ENCODE measurements at places on chromosomes 2 and 18.

DNA sequence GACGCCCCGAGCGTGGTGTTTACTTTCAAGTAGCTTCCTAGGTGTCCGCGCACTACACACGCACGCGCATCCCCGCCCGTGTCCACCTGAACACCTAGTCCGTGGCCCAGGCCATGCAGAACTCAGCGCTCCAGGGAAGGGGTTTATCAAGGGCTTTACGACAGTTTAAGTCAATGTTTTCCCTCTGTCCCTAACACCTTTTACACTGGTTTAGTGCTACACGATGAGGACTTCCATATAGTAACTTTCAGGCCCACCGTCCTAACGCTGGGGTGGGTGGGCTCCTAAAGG is 1.4 kb upstream of the BCL2 start:
- DNase-seq: no peak

DNA sequence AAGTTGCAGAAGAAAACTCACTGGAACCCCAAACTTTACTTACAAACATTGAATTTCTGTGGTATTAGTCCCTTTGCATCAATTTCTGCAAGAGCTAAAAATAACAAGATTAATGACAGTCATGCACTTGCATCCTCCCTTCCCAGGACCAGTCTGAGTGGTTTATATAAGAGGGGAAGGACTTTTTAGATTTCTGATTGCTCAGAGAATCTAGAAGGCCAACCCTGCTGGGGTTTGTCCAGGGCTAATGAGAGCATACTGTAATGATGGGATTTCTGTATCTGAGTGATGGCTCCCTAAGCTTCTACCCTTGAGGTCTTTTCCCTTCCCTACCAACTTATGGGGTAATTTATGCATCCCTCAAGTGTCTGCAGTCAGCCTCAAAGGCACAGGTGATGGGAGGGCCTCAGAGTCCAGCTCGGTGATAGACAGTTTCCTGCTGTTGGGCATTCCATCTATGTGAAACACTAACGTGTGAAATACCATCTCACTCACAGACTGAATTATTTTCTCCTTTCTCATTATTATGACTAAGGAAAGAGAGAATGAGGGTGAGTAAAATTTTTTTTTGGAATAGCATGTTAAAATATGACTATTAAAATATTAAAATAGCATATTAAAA is 556.3 kb downstream of the RIT2 start:
- no peak for DNase-seq

- peak; percentile 80 for DNase-seq
Measured at GRCh38 chr2:233867993-233868532, at the start of gene MSL3B. Gene MSL3B, minus strand, starts transcription at chr2:233868386.

DNA sequence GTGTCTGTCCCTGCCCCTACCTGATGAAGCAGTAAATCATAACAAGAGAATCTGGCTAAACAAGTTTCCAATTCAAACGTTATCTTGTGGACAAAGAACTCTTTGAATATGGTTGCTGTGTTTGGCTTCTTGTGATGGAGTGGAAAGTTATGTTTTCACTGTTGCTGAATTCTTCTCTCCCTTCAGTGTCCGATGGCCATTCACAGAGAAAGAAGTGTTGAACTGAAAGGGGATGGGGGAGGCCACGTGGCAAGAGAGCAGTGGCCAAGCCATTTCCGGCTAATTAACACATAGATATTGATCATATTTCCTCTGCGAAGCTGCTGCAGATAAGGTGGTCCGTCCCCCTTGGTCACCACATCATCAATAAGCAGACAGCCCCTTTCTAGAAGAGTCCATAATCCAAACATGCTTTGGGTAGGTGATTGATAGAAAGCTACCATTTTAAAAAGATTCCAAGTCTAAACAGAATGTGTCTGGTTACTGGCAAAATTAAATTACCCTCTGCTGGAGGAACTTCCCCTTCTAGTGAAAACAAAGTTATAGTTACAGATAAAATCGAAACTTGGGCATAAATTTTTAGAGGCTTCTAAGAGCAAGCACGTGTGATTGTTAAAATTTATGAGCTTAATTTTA is 36.9 kb upstream of the FZD7 start:
- no peak for DNase-seq

- peak; percentile 34 for DNase-seq
Measured at GRCh38 chr2:170713543-170714380, 1.4 kb upstream of the SP5 start.

DNA sequence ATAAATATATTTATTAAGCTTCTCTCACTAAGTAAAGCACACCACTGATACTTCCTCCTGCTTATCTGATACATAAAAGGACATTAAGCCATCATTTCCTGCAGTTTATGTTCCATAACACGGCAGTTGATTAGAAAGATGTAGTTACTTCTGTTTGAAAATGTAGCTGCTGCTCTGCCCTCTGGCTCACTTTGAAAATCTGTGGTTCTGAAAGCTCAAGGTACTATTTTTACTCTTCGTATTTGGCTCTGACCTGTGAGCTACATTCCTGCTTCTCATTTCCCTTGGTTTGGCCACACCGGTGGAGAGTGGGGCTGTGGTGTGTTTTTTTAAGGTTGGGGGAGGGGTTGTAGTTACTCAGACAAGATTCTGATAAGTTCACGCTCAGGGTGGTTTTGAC is 12.8 kb upstream of the TTN start:
- no peak for DNase-seq

GRCh38 chr18:13494871-13495445 is 231.4 kb downstream of the FAM210A start:
- DNase-seq: no peak

DNA sequence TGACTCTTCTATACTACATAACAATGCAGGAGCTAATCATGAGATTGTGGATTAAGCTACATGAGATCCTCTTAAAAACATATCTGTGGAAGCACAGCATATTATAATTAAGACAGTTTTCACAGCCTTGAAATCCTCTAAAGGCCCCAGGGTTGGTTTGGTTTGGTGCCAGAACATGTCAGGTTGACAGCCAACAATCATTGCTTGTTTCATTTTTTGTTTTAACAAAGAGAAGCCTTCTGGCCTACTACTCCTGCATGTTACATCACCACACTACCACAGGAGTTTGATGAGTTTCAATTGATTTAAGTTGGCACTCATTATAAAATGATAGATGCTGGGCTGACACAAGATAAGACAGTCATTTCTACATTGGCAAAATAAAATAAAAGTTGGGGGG is 255.9 kb upstream of the ERBB4 start:
- DNase-seq: peak; percentile 42

GRCh38 chr2:55459714-55460274 is 40.1 kb upstream of the CCDC88A start:
- no peak for DNase-seq

GRCh38 chr18:76494231-76495005 is 624 bp downstream of the ZNF516 start:
- DNase-seq: peak; percentile 73

DNA sequence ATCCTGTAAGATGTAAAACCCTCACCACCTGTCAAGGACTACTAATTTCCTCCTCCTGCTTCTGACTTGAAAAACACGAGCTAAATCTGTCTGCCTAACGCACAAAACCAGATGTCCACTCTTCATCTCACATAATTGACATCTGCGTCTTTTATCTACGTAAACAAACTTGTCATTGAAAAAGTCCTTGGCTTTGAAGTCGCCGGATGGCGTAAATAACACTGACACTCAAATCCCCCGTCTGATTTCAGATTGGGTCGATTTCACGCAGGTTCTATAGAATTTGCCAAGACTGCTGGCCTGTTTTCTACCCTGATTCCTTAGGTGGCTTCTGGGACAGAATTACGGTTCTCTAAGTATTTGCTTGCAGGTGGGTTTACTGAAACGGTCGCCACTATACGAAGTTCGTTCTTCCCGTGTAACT is 539 bp upstream of the MOB4 start:
- DNase-seq: no peak

DNA sequence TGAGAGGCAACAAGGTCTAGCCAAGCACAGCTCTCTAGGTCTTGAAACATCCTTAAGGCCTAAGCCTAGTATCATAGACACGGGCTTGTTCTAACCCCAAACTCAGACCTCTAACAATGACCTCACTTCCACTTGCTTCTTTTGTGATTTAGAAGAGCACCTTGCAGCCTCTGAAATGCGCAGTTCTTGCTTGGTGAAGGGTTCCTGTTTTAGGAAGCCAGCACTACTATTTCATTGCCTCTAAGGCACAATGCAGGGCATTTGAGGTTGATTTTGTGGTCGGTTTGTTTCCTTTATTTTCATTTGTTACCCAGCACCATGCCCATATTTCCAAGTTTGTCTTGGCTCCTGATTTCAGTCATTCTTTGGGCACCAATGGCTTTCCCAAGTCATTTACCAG is 117.0 kb upstream of the CYP1B1 start:
- DNase-seq: no peak

- DNase-seq: no peak
Measured at GRCh38 chr2:60356346-60356745, 197.1 kb downstream of the BCL11A start.

GRCh38 chr18:25517881-25518715 is 166.1 kb upstream of the ZNF521 start:
- DNase-seq: no peak

DNA sequence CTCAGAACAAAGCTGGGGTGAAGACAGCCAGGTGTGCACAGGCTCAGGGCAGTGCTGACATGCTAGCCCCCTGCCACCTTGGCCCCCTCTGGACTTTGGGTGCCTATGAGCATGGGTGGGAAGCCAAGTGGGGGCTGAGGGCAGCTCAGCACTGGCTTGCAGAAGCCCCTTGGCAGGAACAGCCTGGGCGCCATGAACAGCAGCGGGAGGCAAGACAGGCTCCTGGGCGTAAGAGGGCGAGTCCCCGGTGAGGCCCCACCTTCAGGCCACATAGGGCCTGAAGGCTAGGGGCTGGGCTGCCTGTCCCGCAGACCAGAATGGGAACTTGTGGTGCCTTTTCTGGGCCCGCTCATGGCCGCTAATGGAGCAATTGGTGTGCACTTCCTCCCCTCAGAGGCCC is 47.0 kb upstream of the COX7A2L start:
- no peak for DNase-seq

DNA sequence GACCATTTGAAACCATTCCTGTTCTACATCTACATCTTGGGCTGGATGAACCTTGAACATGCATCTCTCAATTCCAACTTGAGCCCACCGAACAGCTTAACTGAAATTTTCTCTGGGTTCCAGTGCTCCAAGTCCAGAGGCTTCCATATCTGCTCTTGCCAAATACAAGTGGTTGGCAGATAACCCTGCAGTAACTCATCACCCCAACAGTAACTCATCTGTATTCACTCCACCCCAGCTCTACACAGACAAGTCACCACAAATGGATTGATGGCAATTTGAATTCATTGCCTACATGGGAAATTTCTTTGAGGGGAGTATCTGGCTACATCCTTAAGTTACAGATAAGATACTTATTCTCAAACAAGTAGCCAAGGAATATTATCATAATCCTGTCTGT is 502.4 kb upstream of the TNP1 start:
- no peak for DNase-seq

GRCh38 chr2:102652126-102652525 is 32.8 kb downstream of the SLC9A2 start:
- no peak for DNase-seq

DNA sequence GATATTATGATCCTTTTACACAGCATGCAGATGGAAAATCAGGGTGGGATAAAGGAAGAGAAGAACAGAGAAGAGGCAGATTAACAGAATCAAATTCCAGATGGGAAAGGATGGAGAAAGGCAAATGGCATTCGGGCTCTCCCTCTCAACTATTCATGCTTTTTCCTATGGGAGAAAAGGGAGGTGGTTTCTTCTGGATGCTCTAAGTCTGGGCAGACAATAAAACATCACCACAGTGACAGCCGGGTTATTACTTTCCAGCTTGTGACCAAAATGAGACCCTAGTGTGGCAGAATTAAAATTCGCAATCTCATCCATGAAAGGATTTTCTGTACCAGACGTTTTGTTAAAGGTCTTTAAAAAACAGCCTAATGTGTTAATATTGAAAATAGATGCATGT is 440.7 kb downstream of the RND3 start:
- no peak for DNase-seq

DNA sequence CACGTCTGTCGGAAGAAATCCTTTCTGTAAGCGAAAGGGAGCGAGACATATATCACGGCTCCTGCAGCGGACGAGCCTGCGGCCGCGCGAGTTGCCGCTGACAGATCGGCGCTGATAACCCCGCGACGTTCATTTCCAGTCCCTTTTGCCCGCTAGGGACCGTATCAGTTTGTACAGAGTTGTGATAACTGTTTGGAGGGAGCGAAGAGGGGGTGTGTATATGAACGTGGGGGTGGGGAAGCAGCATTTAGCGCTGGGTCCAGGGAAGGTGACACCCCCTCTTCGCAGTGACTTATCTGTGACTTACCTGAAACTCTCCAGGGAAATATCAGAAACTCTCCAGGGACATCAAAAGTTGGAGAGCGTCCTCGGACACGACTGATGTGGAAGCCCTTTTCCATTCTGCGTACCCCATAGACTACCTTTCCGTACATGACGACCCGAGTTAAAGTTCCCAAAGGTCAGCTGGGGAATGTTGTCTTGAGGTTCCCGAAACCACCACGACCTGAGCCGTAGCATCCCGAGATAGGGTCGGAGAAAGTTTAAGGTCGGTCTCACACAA is 948 bp upstream of the GATA6 start:
- peak; percentile 68 for DNase-seq

- DNase-seq: no peak
Measured at GRCh38 chr2:151103551-151103950, 158.1 kb downstream of the RBM43 start.

DNA sequence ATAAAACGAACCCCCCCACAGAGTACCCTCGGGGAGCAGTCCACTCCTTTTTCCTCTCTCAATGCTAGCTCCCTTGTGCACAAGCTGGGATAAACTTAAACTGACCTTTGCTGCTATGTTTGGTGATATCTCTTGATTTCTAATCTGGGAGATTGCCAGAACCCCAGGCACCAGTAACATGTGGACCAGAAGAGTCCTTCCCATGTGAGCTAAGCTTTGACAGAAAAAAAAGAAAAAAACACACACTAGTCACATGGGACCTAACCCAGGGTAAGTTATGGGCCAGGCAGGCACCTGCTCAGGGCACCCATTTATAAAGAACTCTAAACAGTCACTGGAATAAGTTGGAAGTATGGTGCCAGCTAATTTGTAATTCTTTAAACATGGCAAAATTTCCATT is 242.6 kb downstream of the EN1 start:
- DNase-seq: no peak

- DNase-seq: no peak
Measured at GRCh38 chr2:86413296-86414094, 27.7 kb upstream of the KDM3A start.

GRCh38 chr2:133516405-133517026 is 51.7 kb downstream of the NCKAP5 start:
- DNase-seq: no peak

- no peak for DNase-seq
Measured at GRCh38 chr2:121504316-121504715, 26.4 kb upstream of the RNU4ATAC start.

DNA sequence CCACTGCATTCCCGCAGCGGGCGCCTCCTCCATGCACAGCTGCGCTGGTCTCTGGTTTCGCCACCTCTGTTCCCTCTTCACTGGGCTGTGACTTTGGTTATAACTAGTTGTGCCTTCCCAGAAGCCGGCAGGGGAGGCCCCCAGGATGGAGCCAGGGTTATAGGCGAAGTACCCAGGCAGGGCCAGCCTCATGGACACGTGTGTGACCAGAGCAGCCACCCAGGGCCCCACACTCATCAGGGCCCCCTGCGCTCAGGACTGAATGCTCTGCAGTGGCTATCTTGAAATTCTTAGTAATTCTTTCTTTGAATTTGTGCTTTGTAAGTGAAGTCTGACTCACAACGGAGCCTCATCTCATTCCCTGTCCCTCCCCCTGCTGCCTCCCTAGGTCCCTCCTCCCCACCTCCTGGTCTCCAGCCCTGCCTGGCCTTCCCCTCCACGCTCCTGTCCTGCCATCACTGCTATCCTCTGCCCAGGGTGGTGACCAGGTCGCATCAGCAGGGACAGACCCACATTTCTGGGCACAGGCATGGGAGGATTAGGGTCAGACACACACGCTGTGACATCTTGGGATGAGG is 38.1 kb upstream of the LBH start:
- DNase-seq: no peak

Measured in D341Med (cell line).